ENCODE measurements at places on chromosomes 16 and 17. TPM values are rescaled to one million over a fixed set of nuclear protein-coding genes. Genes with fewer than 3 reads are reported as not detected.

GRCh38 chr17:57420734-57421717 lies 164.7 kb downstream of the MSI2 start:
- no peak for DNase-seq

- no peak for DNase-seq
Measured at GRCh38 chr17:700504-701094, 14.0 kb downstream of the VPS53 start.

- DNase-seq, result no peak
Measured at GRCh38 chr17:74759243-74759801, 10.9 kb downstream of the NHERF1 start.

DNA sequence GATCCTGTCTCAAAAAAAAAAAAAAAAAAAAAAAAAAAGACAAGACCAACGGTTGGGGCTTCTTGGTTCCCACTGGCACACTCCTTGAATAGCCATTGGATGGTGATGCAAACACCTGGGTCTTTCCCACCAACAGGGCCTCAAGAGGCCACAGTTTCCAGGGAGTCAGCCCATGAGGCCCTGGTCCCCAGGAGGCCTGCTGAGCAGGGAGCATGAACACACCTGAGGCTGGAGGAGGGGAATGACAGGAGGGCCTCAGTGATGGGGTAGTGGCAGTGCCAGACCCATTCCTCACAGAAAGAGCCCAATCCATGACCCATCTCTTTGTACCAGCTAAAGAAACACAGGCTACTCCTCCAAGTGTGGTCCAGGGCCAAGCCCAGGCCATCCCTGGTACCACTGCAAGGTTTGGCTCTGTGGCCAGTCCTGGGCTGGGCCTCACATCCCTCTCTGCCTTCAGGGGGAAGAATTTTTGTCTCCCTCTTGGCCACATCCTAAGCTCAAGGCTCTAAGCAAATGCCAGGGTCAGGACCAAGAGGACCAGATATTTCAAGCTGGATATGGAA lies 13.9 kb downstream of the ARL2BP start:
- no peak for DNase-seq

MYH3 gene
- polyA plus RNA-seq, result 1.9 TPM

TEX14 gene
- 0.06 TPM for polyA plus RNA-seq

DNA sequence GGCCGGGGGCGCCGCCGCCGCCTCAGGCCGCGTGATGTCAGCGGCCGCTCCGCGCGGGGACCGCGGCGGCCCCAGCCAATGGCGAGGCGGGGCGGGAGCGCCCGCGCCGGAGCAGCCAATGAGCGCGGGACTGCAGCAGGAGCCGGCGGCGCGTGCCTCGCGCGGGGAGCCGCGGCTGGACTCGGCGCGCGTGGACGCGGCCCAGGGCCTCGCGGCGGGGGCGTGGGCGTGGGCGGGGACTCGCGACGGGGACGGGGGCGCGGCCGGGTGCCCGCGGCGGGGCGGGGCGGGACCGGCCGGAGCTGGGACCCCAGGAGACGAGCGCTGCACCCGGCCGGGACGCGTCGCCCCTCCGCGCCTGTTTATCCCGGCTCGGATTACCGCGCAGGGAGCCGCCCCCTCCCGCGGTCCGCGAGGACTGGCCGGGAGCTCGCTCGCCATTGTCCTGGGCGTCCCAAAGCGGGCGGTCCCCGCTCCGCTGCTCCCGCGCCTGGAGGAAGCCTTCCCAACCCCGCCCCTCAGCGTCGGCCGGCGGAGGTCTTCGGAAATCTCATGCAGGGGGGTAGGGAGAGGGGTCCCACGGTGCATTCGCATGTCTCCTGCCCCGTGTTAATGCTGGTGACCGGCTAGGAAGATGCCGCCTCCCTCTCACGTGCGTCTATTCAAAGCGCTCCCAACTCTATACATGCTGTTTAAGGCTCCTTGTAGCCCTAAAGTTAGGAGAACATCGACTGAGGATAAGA lies at the start of gene RNF157:
Gene RNF157, minus strand, starts transcription at position 33 of the 743 bp plus-strand sequence. CDS start 253 bp downstream, outside the sequence.
- peak; percentile 72 for DNase-seq
